ENCODE measurements at places on chromosomes 11 and 22.

- peak; percentile 62 for DNase-seq
These were observed 22.9 kb upstream of the THY1 start for GRCh38 chr11:119445850-119446249.

DNA sequence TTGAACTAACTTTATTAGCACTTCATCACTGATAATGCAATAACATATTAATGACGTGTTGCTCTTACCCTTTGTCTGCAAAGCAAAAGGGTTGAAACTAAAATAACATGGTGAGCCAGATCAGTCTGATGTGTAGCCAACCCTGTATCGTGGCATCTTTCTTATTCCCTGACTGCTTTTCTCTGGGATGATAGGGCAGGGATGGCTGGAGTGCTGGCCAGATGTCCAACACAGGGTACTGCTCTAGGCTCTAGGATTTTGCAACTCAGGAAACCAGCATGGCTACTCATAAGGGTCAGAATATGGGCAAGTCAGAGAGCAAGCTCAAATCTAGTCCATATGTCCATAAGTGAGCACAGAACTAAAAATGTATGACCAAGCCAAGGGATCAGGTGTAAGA, 129.1 kb downstream of the SLC17A6 start:
- no peak for DNase-seq

GRCh38 chr22:46047841-46048595, 71.1 kb upstream of the WNT7B start:
- DNase-seq: no peak

DNA sequence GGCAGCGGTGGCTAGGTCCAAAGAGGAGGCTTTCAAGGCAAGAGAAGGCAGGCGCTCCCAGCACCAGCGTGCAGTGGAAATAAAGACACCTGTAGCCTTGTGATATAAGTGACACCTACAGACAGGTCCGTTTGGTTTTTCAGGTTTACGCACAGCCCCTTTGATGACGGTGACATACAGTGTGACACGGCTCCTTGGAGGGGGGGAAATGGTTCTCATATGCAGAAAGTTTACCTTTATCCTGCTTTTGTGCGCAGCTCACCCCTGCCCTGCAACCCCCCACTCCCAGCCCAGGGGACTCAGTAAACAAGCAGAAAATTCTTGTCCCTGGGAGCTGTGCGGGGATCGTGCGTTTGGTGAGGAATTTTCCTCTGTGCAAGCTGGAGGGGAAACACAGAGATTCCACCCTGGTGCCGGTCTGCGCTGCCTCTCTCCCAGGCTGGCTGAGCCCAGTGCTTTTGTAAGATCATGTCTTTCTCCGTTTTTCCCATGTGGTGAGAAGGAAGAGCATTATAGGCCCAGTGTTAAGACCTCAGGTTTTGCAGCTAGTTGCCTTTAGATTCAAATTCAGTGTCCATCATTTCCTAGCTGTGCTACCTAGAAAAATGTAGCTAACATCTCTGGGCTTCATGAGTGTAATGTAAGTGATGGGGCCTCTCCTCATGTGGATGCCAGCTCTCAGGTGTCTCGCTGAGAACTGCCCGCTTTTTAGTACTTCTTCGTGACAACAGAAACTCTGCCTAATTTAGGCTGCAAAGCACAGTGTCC, at the start of gene ELF5:
TSS of gene ELF5 (minus strand) at position 113 of the 768 bp plus-strand sequence. CDS start 8,045 bp downstream, outside the sequence.
- DNase-seq: peak; percentile 67

DNA sequence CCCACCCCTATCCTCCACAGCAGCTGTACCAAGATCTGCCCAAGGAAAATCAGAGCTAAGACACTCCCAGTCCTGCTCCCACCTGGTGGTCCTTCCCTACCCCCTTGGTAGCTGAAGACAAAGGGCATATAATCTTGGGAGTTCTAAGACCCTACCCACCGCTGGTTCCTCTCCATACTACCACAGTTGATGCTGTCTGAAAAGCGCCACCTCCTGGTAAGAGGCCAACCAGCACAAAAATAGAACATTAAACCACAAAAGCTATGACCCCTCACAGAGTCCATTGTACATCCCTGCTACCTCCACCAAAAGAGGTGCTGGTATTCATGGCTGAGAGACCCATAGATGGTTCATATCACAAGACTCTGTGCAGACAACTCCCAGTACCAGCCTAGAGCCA, 161.5 kb upstream of the ARHGAP42 start:
- no peak for DNase-seq

GRCh38 chr22:48979482-48979881, 848.2 kb downstream of the BRD1 start:
- no peak for DNase-seq

DNA sequence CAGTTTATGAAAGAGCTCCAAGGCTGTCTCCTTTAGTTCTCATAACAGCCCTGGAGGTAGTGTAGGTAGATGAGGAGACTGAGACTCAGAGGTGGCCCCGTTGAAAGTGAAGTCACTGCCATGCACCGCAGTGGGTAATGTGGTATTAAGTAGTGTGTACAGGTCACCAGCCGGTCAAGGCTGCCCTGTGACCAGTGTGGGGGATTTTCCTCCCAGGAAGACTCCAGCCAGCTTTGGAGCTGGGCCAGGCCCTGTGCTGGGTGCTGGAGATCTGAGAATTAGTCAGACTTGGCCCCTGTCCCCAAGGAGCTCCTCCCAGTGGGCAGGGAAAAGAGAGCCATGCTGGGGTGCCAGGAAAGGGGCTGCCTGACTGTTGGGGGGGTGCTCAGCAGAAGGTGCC, 5.3 kb downstream of the OMP start:
- no peak for DNase-seq

DNA sequence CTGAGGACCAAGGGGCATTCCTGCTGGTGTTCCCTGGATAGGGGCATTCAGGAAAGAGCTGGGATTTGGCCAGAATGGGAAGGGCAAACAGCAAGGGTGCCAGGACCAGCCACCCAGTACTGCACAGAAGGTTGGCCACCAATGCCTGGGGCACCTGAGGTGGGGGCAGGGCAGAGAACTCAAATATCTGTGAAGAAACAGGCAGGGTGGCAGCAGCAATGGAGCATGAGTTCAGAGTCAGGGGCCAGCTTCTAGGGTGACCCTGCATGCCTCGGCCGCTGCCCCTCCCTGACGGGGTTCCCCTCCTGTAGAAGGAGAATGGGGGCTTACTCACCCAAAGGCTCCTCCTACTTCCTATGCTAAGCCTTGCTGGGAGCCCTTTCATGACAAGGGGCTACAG, 79.3 kb upstream of the SHANK2 start:
- DNase-seq: no peak

DNA sequence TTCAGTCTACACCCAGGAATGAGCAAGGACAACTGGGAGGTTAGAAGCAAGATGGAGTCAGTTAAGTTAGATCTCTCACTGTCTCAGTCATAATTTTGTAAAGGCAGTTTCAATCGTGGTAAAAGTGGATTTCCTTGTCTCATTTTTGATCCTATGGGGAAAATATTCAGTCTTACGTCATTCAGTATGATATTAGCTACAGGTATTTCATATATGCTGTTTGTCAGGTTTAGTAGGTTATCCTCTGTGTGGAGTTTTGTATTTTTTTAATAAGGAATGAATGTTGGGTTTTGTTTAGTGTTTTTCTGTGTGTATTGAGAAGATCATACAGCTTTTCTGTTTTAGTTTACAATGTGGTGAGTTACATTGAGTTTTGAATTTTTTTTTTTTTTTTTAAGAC, 11.8 kb downstream of the SPECC1L start:
- DNase-seq: no peak

DNA sequence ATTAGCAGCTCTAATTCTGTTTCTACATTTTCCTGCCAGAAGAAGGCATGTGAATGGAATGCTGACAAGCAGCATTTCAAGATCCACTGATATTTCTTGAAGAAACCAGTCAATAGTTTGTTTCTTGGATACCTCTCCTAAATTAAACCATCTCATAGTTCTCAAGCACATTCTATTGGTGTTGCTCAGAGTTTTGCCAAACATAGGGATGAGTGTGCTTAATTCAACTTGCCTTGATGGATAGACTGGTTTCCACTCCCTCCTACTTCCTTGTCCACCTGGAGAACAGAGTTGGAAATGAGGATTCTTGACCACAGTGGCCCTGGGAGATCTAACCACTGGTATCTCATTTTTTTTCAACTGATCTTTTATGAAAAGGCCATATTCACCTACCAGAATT, 29.8 kb upstream of the DDX10 start:
- no peak for DNase-seq

GRCh38 chr11:64849598-64850356, 5.3 kb upstream of the CDC42BPG start:
- DNase-seq: no peak

GRCh38 chr22:29798801-29799200, 31.6 kb downstream of the UQCR10 start:
- DNase-seq: no peak

DNA sequence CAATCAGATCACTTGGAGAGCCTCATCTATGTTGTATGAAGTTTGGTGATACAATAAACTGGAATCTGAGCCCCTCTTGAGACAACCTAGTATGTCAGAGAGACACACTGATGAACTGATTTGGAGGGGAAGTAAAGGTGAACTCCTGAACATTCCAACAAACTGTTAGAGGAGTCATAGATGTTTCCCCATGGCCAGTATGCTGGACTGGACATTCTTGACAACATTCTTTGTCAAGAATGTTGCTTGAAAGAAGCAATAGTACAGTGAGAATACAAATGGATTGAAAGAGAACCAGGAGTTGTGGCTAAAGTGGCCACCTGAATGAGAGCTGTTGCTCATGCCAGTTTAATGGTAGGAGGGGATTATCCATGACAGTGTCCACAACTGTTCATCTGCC, 588.1 kb downstream of the NELL1 start:
- DNase-seq: no peak

GRCh38 chr22:19693981-19694670, 20.2 kb upstream of the SEPTIN5 start:
- DNase-seq: no peak

DNA sequence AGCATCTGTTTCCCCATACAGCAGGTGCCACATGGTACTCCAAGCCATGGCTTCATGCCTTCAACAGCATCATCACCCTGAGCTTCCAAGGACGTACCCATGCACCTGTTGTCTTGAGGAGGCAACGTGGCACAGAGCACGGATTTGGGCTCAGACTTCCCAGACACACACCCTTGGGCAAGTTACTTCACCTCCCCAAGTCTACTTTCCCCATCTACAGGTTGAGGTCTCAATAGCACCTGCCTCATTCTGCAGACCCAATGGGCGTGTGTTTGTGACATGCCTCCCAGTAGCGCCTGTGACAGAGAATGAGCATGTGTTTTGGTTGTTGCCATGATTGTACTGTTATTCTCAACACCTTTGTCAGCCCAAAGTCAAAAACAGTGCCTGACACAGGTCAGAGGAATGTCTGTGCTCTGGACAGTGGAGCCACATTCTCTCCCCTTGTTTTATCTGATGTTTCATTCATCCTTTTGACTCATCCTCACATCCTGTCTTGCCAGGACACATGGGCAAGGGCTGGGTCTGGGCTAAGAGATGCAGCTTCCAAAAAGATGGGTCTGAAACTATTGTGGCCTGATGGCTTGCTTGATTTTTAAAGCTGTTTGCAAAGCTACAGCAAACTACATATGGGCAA, 53.4 kb upstream of the CCND1 start:
- no peak for DNase-seq

GRCh38 chr22:49725516-49725915, 102.2 kb downstream of the BRD1 start:
- no peak for DNase-seq

- DNase-seq: no peak
These were observed 36.3 kb upstream of the PPARA start for GRCh38 chr22:46113910-46114517.

GRCh38 chr11:20592741-20593140, 6.7 kb upstream of the SLC6A5 start:
- no peak for DNase-seq

- no peak for DNase-seq
These were observed 81.3 kb downstream of the PHF21A start for GRCh38 chr11:46039990-46040389.

DNA sequence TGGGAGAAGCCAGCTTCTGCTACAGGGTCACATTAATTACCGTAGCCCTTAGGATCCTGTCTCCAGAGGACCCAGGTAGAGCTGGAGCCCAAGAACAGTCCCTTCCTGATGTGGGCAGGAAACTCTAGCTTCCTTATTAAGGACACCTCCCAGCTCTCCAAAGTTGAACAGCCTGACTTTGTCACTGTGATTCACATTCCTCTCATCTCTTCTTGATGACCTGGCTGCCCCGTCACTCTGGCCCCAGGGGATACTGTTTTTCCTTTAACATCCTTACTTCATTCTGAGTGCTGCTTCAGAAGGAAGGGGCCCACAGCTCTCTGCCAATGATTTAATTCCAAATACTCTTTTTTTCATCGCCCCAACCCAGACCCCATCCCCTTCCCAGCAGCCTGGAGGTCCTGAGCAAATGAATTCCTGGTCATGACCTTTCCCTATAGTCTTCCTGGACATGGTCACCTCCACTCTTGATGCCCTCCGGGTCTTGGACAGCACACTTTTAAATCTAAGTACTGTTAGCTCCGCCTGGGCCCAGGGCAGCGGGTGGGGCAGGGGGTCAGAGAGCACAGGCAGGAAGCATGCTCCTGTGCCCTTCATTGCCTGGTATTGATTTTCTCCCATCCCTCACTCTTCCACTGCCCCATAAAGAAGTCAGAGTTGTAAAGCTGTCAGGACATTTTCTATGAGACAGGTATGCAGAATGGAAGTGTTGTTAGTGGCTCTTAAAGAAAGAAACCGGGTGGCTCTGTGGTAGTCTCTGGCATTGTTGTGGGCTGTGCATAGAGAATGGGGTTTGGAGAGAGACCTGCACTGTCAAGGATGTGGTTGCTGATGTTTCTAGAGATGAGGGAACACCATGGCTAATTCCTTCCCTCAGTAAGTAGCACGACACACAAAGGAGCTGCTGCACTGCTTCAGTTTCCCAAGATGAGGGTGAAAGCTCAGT, 22.3 kb upstream of the SPON1 start:
- no peak for DNase-seq

DNA sequence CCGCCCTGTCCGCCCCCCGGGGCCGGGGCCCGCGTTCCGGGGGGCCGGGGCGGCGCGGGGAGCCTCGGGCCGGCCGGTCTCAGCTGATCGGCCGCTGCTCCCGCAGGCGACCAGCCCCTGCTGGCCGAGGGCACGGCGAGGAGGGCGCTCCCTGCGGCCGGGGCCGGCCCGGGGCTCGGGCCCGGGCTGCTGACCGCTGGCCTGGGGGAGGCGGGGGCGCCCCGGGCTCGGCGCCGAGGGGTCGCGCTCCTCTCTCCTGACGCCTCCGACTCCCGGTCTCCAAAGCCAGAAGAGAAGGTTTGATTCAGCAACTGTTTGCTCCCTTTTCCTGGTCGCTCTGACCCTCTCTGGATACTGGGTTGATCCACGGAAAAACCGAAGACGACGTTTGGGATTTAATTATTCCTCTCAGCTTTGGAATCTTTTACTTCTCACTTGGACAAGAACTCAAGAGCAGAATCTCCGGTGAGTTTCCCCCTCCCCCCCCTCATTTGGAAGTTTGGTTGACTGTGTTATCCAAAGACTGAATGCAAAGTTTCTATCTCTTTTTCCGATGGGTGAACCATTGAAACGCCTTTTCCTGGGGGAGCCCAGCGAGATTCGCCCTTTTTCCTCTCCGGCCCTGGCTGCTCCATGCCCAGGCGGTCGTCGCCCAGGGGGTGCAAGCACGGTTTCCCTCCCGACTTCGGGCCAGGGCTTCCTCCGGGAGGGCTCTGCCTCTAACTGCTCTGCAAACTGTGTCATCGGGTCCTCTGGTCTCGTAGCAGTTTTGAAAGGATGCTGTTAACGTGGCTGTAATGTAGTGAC, 725 bp downstream of the KDM2A start:
- DNase-seq: no peak
